NCI-H1417 treated with DMSO at 0.1 percent for 48 hours (cell line): ENCODE measurements at places on chromosomes 12 and 14.

DNA sequence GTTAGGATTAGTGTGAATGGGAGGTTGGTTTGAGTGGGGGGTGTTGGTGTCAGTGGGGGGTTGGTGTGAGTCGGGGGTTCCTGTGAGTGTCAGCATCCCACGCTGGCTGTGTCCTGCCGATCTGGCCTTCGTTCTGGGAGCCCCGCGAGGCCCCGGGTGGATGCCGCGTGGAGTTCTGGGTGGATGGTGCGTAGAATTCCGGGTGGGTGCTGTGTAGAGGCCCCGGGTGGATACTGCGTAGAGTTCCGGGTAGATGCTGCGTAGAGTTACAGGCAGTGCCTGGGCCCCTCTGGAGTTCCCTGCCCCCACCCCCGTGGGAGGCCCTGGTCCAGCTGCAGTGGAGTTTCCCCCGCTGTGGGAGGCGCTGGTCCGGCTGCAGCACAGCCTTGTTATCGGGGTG, 8.7 kb downstream of the NOC4L start:
- DNase-seq, result no peak

DNA sequence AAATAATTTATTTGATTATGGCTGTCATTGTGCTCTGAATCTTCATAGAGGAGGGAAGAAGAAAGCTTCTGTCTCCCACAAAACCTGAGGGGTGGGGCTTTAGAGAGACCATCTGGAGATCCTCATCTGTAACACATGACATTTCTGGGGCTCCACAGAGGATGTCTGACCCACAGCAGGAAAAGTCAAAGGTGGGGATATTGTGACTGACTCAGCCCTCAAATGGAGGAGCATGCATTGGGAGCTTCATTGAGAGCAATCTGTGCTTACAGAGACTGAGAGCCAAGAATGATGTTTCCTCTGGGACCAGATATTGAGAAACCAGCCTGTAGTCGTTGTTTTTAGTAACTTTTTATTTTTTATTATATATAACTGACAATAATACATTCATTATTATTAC, 158.7 kb downstream of the SYT1 start:
- DNase-seq, result no peak

GRCh38 chr14:72975770-72976169, 49.5 kb downstream of the DCAF4 start:
- no peak for DNase-seq

- DNase-seq, result peak; percentile 22
Observed at GRCh38 chr12:64181430-64182291, 40.4 kb downstream of the KICS2 start.

- DNase-seq, result no peak
Observed at GRCh38 chr12:4434706-4435425, 10.7 kb downstream of the FGF6 start.

DNA sequence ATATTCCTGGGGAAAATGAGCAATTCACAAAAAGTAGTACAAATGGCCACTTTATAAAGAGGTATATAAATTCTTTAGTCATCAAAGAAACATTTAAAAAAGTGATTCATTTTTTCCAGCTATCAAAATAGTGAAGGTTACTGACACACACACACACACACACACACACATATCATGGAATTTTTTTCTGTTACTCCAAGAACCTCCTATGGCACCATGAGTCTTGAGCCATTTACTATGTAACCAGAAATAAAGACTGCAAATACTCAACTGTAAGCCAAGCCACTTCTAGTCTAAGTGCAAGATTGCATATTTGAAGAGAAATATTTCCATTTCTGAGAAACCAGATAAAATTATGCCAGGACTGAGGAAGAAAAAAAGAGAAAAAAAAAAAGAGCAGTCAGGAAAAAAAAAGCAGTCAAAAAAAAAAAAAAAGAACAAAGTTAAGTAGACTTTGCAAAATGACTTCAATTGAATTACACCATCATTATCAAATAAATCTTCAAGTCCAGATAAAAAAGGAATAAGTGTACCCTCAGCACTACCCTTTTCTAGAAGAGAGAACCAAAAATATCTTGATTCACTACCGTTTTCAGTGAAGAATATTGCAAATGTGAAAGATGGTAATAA, 275.7 kb downstream of the DAD1 start:
- no peak for DNase-seq

- no peak for DNase-seq
Observed at GRCh38 chr12:110183386-110183785, 59.2 kb downstream of the IFT81 start.

- no peak for DNase-seq
Observed at GRCh38 chr12:77401064-77401769, 335.8 kb upstream of the E2F7 start.

GRCh38 chr14:90739318-90740068, 76.7 kb downstream of the TTC7B start:
- no peak for DNase-seq

- DNase-seq, result no peak
Observed at GRCh38 chr14:70908935-70909641, 1.8 kb downstream of the PCNX1 start.

DNA sequence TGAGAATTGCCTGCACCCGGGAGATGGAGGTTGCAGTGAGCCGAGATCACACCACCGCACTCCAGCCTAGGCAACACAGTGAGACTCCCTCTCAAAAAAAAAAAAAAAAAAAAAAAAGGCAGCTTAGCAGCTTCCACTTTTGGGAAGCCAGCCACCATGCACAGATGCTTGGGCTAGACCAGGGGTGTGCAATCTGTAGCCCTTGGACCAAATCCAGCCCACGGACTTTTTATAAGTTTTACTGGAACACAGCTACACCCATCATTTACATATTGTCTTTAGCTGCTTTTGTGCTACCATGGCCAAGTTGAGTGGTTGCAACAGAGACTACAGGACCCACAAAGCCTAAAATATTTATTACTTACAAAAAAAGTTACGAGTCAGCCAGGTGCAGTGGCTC, 6.7 kb downstream of the CIT start:
- no peak for DNase-seq

- DNase-seq, result no peak
Observed at GRCh38 chr14:61103541-61104339, 122.7 kb downstream of the SLC38A6 start.

DNA sequence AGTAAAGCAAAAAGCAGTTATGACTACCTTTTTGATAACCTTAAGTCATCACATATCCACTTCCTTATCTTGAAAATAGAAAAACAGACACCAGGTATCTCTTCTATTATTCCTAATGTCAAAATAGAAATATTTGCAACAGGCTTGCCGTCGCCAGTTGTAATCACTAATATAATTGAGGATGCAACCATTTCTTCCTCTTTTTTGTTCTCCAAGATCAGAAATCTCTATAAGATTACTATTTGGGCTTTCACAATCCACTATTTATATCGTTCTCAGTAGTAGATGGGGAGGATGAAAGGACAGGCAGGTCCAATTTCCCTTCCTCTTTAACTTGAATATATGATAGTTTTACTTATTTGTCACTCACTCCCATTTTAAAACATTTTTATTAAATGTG, 130.2 kb upstream of the HMGA2 start:
- DNase-seq, result no peak
